ENCODE measurements at places on chromosomes 3 and 15.

GRCh38 chr15:29066310-29066709, 180.5 kb downstream of the APBA2 start:
- no peak for DNase-seq

GRCh38 chr3:88263417-88264100, 113.8 kb downstream of the C3orf38 start:
- no peak for DNase-seq

GRCh38 chr3:16533928-16534574, 20.6 kb upstream of the RFTN1 start:
- no peak for DNase-seq

- no peak for DNase-seq
Measured at GRCh38 chr3:132407025-132407424, 10.3 kb upstream of the DNAJC13 start.

GRCh38 chr3:122067214-122067550, 12.0 kb downstream of the CD86 start:
- no peak for DNase-seq

DNA sequence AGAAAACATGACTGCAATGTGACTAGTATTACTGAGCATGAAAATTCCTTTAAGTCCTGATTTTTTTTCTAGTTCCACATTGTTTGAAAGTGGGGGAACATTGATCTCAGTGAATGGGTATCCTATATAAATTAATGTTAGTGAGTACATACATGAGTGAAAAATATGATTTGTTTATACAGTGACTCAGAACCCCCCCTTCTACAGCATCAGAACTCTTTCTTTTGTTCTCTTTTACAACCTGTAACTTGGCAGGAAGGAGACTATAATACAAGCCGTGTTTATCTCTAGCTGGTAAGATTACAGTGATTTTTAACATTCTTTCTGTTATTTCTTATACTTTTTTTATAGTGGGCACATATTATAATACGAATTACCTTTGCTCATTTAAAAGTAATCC, 384.7 kb downstream of the PDCD6IP start:
- no peak for DNase-seq

DNA sequence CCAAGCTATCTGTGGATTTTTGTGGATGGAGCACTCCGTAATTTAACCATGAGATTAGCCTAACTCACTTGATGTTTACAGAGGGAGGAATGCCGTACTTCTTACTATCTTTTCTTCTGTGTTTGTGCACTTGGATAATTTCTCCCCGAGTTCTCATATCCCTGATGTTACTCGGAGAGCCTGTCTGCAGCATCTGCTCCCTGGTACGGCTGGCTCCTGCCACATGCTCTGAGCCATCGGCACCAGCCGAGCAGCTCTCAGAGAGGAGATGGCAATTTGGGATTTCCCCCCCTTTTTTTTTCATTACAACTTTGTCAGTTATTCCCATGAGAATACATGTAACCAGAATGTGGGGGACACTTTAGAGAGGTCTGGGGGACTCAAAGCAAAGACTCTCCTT, 155.0 kb downstream of the MCTP2 start:
- no peak for DNase-seq

DNA sequence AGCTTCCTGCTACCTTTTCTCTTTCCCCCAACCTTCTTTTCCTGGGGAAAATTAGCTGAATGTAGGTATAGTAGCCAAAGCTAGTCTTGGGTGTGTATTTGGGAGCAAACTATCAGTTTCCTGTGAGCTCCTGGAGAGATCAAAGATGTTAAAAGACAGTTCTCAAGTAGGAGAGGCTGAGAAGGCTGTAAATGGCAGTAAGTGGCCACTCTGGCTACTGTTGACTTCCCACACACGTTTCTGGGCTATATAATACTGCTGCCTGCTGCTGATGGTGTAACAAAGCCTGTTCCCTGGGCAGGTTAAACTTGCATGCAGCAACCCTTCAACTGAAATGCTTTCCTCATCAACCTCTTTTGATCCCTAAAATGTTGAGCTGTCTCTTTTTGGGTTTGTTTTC, 27.6 kb downstream of the ARID3B start:
- DNase-seq, result no peak

- DNase-seq, result peak; percentile 66
Measured at GRCh38 chr3:171460725-171461524, 720 bp upstream of the TNIK start.

DNA sequence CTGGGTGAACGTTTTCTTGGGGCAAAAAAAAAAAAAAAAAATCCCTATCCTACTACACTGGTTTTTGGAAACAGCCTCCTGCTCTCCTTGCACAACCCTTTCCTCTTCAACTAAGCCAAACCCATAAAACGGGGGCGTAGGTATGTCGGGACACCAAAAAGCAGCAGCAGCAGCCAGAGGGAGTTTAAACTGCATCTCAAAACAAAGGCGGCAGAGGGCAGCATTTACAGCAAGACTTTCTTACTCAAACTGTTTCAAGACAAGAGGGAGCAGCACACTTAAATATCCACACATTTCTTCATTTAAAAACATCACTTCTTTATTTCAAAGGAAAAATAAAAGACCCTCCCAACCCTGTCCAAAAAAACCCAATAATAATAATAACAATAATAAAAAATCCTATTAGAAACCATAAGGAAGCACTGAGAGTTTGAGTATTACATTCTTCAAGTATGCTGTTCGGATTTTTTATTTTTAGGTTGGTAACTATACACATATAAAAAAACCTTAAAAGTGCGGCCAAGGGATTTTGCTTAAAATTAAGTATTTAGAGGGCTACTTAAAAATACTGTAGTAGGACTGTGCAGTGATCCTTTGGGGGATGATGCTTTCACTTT, 43.9 kb upstream of the PLXND1 start:
- peak; percentile 76 for DNase-seq

- no peak for DNase-seq
Measured at GRCh38 chr3:195666-196065, 897 bp upstream of the CHL1 start.

- DNase-seq, result peak; percentile 26
Measured at GRCh38 chr3:2765002-2765579, 345.1 kb downstream of the IL5RA start.

DNA sequence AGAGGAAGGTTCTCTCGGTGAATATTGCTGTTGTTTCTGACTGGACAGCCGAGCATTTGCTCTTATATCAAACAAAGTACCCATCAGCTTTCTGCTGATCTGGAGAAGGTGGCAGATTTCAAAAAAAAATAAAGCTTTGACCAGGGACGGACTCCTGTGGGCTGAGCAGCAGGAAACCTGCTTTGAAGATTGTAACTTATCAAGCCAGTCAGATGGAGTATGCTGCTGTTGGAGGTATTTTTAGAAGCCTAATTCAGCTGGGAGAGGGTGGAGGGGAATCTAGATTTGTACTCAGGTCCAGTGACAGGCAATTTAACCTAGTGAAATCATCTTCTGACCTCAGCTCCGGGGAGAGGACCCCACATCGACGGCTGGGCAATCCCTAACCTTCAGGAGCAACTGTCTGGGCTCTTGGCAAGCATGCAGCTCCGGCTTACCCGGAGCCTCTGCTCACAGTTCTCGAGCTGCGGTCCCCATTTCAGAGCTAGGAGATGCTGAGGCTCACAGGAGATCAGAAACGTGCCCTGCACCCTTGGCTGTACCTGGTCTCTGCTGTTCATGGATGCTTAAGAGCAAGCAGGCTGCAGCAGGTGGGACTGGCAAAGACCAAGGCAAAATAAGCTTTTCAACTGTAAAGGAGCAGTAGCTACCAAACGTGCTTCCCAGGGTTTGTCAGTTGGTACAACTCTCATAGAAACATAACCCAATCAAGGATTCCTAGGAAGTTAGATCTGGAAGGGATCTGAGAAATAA, 89.3 kb upstream of the ST8SIA2 start:
- no peak for DNase-seq

- no peak for DNase-seq
Measured at GRCh38 chr3:129246636-129247035, 2.8 kb upstream of the COPG1 start.

DNA sequence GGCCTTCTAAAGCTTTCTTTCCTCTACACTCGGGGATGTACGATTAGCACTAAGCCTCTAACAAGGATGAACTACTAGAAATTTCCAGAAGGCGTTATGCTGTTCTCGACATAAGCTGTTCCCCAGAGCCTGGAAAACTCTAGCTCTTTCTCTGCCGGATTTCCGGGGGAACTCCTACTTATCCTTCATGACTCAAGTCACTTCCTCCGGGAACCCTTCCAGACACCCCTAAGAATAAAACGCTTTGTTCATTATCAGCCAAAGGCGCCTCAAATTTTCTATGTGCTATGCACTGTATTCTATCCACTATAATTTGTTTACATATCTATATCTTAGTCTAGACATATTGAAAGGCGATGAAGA, 455 bp upstream of the SNAP23 start:
- DNase-seq, result no peak

GRCh38 chr3:51709675-51710074, 2.8 kb downstream of the GRM2 start:
- peak; percentile 12 for DNase-seq

DNA sequence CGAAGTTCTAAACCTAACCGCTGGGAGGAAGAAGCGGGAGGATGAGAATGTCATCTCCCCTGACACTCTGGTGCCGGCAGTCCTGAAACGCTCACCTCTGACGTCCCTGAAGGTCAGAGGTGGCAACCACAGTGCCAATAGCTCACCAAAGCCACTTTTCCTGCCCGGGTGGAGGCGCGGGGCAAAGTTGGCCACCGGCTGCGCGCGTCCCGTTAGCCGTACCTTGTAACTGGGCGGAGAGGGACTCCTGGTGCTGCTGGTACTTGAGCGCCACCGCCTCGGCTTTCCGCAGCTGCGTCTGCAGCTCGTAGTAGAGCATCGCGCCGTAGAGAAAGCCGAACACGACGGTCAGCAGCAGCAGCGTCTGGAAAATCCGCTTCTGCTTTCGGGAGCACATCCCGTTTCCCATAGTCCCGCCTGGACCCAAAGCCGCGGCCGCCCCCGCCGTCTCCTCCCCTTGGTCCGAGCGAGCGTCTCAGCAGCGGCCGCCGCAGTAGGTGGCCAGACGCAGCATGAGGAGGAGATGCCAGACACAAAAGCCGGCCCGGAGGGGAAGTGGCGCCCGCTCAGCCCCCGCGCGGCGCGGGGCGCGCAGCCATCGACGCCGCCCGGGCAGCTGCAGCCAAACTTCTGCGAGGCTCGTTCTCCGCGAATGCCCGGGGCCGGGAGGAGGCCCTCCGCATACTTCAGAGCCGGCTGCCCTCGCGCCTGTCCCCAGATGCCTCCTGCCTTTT, 680 bp downstream of the GOLIM4 start:
- DNase-seq, result peak; percentile 36

- DNase-seq, result peak; percentile 52
Measured at GRCh38 chr3:195556390-195556789, 13.3 kb upstream of the PPP1R2 start.

DNA sequence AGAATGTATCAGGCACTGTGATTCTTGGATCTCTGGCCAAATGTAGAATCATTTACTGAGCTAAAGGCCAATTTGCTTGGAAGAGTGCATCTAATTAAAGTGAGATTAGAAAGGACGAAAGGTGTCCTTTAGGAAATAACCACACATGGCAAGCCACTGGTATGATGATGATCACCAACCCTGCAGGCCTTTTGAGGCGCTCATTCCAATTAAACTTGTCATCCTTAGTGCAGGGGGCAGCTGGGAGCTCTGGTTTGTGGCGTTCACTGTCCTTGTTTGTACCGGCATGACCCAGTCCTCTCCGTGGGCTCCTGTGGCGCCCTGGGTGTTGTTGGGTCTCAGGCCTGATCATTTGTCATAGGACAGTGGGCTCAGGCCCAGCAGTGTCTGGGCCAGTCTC, 11.0 kb downstream of the LIMD1 start:
- DNase-seq, result no peak

DNA sequence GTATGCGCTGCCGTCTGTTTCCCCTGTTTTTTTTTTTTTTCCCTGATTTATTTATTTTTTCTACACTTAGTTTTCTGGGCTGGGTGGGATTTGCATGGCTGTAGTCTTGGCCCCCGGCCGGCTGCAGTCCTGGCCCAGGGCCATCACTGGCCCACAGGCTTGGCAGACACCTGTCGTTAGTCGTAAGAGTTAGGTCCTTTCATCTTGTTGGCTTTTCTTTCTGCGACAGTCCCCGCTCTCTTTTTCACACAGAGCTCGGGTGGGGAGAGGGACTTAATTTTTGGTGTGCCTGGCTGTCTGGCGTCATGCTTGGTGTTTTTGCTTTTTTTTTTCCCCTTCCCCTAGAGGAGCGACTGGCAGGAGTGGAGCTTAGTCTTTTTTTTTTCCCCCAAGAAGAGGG, 183.4 kb downstream of the KLF13 start:
- no peak for DNase-seq

- no peak for DNase-seq
Measured at GRCh38 chr3:22495791-22496190, 707.3 kb upstream of the UBE2E2 start.

DNA sequence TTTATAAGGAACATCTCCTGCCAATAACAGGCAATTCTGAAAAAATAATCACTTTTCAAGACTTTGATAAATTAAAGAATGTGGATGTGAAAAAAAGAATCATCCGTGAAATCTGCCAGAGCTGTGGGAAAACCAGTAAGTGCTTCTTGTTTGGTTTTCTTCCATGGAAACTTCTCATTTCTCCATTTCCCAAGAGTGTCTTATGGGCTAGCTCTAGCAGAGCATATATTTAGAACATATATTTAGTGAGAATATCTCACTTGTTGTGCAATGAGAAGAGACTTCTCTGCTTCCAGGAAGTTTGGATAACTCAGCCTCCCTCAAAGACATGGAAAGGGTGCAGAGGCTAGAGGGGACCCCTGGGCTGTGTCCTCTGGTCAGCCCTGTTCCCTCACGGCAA, 49.9 kb downstream of the COL6A5 start:
- DNase-seq, result no peak

GRCh38 chr15:78407608-78408354, 30.2 kb upstream of the IREB2 start:
- DNase-seq, result no peak

DNA sequence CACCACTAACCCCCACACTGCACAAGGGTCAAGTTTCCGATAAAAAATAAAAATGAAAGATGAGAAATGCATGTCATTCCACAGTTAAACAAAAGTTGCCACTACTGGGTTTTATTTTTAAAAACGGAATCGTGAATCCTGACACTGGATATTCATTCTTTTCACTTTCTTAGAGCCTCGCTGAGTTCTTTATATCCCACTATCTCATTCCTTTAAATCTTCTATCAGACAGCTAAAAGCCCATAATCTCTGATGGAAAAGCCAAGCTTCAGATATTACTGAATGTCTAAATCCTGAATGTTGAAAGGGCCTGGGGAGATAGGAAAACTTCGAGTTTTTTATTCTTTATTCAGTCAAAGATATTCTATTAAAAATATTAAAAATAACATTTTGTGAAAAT, 11.7 kb downstream of the RIOX2 start:
- no peak for DNase-seq
